Fibroblast of the aortic adventitia (primary cell): ENCODE measurements at places on chromosomes 12 and 14.

- no peak for DNase-seq
Measured at GRCh38 chr14:66859063-66859671, 330.1 kb upstream of the GARIN2 start.

DNA sequence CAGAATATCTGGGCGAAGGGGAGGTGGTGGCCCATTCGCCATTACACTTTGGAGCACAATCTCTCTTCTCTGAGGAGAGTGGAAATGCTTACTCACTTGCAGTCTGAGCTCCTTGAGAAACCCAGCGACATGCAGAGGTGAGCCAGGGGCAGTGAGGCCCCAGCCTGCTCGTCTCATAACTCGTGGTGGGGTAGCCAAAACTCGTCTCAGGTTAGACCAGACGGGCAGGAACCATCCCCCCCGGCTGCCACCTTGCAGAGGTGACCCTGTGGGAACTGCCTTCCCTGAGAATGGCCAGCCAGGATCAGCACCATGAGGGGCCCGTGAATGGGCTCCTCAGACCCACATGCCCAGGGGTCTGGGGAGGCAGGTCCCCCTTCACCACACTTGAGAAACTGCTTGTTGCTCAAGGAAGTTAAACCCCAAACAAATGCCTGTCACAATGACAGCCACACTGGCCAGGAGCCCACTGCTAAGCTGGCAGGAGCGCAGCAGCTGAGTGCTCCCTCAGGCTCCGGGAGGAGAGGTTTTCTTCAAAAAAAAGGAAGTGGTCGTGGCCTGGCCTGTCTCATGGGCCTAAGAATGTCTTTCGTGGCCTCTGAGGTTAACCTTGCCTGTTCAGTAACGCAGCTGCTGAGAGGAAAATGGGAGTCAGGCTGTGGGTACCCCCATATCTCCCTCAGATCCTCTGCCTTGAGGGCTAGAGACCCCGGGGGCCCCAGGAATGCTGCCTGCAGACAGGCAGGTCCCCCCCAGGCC is 9.2 kb upstream of the ALDH2 start:
- peak; percentile 19 for DNase-seq

GRCh38 chr12:116601933-116602810 is 43.0 kb downstream of the MAP1LC3B2 start:
- DNase-seq = no peak

- DNase-seq = no peak
Measured at GRCh38 chr12:100897240-100897639, 102.7 kb downstream of the ANO4 start.

DNA sequence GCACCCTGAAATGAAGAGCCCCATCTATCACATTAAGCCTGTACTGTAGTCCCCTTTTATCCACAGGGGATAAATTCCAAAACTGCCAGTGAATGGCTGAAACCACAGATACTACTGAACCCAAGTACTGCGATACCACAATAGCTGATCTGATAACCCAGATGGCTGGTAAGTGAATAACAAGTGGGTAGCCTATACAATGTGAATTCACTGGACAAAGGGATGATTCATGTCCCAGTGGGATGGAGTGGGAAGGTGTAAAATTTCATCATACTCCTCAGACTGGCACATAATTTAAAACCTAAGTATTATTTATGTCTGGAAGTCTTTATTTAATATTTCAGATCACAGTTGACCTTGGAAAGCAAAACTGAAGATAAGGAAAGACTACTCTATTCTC is 201.3 kb downstream of the GPHN start:
- DNase-seq = peak; percentile 68

- no peak for DNase-seq
Measured at GRCh38 chr14:93033983-93034670, 81.6 kb downstream of the ITPK1 start.

DNA sequence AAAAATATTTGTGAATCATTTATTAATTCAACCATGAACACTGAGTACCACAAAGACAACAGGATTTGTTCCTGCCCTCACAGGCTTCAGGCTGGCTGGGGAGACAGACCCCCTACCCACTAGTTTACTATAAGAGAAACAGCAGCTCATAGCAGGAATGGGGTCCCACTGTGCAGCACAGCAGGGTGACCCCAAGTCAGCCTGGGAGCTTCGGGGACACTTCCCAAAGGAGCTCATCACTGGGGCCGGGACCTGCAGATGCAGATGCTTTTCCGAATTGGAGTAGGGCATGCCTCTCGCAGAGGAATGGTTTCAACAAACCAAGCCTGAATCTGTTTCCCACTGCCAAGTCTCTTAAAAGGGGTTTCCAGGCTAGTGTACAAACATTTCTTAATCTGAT is 176.2 kb upstream of the PWP1 start:
- DNase-seq = no peak

DNA sequence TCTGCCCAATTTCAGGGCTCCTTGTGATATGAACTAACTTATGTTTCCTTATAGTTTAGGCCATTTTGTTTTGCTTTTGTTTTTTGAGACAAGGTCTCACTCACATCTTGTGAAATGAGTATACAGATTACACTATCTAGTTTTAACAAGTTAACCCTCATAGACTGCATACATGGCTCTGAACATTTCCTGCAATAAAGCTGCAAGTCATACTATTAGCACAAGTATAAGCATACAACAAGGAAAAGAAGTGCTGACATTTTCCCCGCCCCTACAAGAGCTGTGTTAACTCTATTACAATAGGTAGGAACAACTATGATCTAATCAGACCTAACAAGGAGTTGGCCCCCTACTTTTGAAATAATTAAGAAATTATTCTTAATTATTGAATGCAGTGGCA is 35.9 kb downstream of the CCDC177 start:
- no peak for DNase-seq

- no peak for DNase-seq
Measured at GRCh38 chr14:92704036-92704804, 44.2 kb downstream of the LGMN start.

DNA sequence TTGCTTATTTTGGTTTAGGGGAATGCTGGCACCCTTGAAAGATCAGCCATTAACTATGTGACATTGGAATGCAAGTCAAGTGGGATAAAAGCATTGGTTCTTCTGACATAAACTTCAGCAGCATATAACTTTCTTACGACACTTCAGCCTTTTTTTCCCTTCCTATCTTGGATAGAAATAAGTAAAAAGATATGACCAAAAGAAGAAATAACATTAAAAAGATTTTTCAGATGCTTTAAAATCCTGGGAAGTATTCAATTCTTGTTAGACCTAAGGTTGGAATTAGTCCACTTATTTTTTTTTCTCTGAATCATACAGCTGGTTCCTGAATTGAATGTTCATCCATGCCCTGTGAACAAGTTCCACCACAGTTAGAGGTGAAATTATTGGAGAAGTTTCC is 85.6 kb upstream of the TSPAN8 start:
- DNase-seq = peak; percentile 94

GRCh38 chr12:40158592-40159111 is 52.8 kb upstream of the SLC2A13 start:
- DNase-seq = no peak

GRCh38 chr14:56840221-56840620 is 29.9 kb upstream of the OTX2 start:
- DNase-seq = no peak

DNA sequence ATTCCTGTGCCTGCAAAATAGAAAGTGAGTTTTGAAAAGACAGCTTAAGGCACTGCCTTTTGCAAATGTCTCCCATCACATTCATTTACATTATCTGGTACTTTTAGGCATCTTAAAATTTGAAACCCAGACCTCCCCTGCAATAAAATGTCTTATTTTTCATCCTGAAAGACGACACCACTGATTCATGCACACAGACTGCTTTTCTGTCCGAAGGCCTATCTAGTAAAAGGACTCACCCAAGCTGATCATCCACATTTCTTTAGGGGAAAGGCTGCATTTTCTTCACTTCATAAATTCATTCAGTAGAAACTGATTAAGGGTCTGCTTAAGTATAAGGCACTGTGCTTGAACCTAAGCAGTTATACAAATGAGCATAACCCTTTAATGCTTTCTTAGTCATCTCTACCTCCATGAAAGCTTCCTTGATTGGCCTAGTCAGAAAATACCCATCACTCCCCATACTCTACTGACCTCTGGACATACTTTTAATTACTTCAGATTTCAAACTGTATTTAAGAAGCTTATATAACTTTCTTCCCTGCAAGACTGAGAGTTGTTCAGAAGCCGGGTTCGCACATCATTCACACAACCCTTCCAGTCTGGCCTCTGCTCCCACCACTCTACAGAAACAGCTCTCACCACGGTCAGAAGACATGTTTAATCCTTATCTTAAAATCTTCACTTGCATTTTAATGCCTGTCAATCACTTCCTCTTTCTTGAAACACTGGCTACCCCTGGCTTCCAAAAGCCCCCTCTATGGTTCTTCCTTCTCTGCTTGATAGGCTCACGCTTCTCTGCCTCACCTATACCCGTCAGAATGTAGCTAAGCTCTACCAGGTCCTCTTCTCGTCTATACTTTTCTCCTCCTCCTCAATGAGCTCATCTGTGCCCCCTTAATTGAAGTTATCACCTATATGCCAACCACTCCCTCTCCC is 288.6 kb downstream of the MED13L start:
- no peak for DNase-seq

DNA sequence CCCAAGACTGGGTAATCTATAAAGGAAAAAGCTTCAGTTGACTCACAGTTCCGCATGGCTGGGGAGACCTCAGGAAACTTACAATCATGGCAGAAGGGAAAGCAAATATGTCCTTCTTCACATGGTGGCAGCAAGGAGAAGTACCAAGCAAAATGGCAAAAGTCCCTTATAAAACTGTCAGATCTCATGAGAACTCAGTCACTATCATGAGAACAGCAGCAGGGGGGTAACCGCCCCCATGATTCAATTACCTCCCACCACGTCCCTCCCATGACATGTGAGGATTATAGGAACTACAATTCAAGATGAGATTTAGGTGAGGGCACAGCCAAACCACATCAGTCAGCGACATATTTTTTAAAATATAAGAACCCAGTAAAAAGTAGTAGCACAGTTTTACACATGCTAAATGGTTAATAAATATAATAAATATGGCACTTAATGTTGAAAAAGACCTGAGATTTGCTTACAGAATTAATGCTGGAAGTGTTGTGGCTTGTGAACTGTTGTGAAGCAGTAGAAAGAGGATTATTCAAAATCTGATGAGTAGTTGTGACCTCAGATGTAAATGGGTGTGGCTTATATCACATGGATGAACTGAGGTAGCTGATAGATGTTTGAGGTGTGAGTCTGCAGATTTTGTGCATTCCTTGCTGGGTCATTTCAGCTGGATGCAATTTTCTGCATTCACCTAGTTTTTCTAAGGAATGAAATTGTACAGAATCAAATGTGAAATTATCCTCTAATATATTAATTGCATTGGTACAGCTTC is 46.9 kb upstream of the CHPT1 start:
- DNase-seq = no peak

GRCh38 chr14:52961060-52961639 is 10.3 kb upstream of the FERMT2 start:
- DNase-seq = peak; percentile 78

- DNase-seq = no peak
Measured at GRCh38 chr12:76410781-76411180, 62.6 kb upstream of the BBS10 start.

DNA sequence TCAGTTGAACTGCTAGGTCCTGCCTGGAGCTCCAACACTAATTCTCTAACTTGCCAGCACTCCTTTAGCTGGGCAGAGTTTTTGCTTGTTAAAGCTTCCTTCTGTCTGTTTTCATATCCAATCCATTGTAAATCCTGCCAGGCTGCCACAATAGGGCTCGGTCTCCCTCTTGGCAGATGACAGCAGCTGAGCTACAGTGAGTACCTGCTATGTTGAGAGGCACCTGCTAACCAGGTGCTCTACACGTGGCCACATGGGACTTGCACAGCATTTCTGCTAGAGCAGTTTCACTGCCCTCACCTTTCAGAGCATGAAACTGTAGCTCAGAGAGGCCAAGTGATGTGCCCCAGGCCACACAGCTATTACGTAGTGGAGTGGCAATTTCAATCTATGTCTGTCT is 106.6 kb upstream of the NOS1 start:
- no peak for DNase-seq

DNA sequence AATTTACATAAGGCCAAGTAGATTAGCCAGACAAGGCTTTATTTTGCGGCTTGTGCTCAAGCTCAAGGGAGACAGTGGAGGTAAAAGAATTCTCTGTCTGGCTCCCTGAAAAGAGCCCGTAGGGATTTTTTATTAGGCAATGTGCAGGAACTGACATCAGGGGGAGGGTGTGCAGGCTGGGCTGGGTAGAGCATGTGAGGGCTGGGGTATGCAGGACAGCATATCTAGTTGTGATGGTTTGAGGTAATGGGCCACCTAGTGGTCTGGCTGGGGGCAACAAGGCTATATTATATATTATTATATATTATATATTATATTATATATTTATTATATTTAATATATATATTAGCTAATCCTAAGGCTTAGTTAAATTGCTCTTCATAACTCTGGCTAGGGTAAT is 102.1 kb downstream of the TMEM117 start:
- DNase-seq = peak; percentile 16
